Fibroblast of mammary gland (primary cell): ENCODE measurements at places on chromosomes 11 and 22.

DNA sequence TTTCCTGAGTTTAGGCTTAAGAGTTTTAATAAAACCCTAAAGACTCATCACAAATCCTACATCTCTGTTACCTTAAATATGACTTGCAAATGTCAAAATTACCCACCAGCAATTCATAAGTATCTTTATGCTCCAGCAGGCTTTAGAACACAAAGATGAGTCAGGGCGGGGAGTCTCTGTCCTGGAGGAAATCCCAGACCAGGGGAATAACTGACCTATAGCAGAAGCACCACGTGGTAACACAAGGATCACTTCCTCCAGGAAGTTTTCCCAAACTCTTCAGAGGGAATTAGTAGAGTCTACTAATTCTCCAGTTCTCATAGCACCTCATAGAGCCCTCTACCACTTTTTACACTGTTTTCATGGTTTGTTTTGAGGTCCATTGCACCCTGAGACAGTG is 217.0 kb downstream of the NAV2 start:
- peak; percentile 79 for DNase-seq

DNA sequence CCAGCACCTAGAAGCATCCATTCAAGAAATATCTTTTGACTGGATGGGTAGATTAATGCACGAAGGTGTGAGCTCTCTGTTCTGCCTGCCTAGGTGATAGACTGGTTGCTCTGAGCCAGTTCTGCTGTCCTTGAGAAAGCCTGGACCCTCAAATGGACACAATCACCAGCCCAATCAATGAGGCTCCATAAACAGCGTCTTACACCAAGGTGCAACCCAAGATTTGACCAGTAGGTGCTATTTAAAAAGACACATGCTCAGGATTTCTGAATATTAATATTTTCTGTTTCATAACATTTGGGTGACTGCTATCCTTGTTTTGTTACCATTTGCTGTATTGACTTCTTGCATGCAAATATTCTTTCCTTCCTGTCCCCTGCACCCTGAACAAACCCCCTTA is 39.0 kb downstream of the PAMR1 start:
- DNase-seq: no peak

DNA sequence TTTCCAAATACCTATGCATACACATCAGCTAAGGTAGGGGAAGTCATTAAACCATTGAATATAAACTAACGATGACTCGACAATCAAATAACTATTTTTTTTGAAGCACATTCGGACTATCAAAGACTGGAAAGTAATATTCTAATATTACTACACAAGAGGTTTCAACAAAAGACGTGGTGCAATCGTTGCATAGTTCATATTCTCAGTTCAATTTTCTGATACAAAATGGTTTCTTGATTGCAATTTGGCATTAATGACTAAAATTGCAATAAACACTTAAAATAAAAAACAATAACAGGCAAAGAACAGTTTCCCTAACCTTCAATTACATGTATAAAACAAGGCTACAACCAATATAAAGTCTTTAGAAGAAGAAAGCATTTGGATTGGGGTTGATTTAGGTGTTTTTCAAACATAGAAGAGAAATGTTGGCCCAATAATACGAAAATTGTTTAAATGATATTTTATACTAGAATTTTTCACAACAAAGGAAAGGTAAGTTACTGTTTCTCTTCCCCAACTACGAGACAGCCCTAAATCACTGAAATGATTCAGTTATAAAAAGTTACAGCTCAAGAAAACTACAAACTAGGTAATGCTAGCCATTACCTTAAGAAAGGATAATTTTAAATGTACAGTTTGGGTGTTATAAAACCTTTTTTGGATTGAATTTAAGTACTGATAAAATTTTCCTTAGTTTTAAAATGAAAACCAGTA is 17.6 kb downstream of the BLID start:
- no peak for DNase-seq

GRCh38 chr11:64153812-64154211 is 12.1 kb downstream of the MACROD1 start:
- no peak for DNase-seq

- no peak for DNase-seq
Observed at GRCh38 chr11:7639643-7640025, 33.7 kb downstream of the CYB5R2 start.

DNA sequence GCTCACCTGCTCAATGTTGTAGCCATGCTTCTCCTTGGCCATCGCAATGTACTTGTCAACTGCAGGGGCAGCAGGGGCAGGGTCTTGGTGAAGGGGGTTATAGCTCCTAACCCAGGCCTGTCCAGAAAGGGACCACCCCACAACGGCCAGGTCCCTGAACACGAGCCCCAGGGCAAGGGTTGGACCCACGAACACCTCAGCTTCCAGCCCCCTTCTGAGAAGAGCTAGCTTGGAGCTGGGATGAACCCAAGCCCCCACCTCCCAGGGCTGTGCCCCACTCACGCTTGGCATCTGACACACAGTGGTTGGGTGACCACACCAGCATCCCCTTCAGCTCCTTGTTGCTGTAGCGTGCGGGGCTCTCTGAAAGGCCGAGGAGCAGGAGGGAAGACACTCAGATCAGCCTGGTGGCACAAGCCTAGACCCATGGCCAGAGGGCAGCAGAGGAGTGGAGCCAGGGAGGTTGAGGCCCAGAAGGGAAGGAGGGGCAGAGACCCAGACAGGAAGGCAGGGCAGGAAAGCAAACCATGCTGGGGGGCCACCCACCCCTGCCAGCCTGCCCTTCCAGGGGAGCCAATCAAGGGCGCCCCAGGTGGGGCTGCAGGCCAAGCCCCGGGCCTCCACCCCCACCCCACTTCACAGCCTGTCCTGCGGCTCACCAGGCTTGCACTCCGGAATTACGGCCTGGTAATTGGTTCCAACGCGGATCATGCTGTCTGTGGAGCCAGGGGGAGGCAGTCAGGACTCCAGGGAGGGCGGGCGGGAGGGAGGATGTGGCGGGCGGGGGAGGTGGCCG is 1.9 kb downstream of the RCOR2 start:
- DNase-seq: no peak

DNA sequence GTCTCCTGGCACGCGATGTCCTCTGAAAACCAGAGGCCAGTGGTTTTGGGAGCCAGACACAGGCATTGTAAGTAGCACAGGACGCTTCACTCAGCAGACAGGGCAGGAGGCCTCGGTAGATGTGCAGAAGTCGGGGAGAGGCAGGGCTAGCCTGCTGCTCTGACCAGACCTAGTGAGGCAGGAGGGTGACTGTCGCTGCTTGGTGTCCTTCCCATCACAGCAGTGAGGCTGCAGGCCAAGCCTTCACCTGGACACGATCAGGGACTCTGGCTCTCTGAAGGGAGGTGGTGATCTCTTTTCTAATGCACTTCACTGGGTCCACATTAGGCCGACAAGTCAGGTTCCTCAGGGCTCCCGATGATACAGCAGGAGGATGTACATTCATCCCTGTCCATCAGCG is 583.7 kb downstream of the NTM start:
- no peak for DNase-seq

DNA sequence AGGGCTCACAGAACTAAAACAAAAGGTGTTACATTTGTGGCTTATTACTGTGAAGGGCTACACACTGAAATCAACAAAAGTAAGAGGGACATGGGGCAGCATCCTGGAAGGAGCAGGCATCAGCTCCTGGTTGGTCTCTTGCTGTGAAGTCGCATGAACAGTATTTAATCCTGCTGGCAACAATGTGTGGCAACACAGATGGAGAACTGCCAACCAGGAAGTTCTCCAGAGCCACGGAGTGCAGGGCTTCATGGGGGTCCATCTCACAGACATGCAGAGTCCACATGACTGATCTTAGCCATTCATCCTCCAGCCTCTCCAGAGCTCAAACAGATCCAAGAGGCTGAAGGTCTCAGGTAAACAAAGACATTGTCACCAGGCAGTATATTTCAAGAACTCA is 32.8 kb upstream of the FGF3 start:
- DNase-seq: no peak

- DNase-seq: no peak
Observed at GRCh38 chr22:28188178-28188879, 269.3 kb upstream of the PITPNB start.

DNA sequence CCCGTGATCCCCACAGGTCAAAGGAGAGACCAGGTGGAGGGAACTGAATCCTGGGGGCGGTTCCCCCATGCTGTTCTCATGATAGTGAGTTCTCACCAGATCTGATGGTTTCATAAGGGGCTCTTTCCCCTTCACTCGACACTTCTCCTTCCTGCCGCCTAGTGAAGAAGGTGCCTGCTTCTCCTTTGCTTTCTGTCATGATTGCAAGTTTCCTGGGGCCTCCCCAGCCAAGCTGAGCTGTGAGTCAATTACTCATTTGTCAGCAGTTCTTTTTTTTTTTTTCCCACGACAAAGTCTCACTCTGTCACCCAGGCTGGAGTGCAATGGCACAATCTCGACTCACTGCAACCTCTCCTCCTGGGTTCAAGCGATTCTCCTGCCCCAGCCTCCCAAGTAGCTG is 1530.4 kb downstream of the BRD1 start:
- DNase-seq: no peak

DNA sequence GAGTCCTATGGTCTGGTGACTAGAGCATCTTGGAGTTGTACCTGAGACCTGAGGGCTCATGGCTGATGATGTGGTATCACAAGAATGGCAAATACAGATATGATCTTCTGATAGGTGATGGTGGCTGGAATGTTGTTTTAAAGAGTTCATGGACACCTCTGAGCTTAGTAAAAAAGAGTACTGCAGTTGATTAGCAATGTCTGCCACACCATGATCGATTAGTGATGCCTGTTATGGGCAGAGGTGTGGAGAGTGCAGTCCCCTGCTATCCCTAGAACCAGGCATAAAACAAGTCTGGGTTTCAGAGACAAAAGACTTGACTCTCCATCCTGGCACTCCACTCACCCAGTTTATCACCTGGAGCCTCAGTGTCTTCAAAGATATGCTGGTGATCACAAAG is 1.4 kb upstream of the BATF2 start:
- no peak for DNase-seq

DNA sequence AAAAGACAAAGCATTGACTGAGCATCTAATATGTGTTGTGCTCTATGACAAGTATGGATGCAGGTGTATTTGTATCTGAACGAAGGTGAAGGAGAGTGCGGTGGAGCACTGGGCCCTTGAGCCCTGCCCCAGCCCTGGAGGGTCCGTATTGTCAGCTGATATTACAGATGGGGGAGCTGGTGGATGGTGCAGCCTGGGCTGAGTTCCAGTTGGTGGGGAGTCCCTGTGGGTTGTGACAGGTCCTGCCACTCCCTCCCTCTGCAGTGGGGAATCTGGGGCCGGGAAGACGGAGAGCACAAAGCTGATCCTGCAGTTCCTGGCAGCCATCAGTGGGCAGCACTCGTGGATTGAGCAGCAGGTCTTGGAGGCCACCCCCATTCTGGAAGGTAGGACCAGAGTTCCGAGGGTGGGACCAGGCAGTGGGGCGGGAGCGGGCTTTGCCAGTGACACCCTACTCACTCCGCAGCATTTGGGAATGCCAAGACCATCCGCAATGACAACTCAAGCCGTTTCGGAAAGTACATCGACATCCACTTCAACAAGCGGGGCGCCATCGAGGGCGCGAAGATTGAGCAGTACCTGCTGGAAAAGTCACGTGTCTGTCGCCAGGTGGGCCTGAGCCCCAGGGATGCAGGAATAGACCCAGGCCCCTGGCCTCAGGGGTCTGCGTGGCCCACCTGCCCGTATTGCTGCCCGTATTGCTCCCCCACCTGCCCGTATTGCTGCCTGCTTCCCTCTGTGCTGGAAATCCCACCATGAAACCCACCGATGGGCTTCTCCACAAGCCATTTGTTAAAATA is 28.6 kb downstream of the MYO7A start:
- DNase-seq: no peak

- no peak for DNase-seq
Observed at GRCh38 chr22:43412808-43413795, 1.3 kb downstream of the MPPED1 start.

- DNase-seq: peak; percentile 47
Observed at GRCh38 chr11:3807909-3808860, at the start of gene PGAP2. Gene PGAP2, plus strand, starts transcription at chr11:3808560. Its CDS starts 2,700 bp downstream, at chr11:3811260.

DNA sequence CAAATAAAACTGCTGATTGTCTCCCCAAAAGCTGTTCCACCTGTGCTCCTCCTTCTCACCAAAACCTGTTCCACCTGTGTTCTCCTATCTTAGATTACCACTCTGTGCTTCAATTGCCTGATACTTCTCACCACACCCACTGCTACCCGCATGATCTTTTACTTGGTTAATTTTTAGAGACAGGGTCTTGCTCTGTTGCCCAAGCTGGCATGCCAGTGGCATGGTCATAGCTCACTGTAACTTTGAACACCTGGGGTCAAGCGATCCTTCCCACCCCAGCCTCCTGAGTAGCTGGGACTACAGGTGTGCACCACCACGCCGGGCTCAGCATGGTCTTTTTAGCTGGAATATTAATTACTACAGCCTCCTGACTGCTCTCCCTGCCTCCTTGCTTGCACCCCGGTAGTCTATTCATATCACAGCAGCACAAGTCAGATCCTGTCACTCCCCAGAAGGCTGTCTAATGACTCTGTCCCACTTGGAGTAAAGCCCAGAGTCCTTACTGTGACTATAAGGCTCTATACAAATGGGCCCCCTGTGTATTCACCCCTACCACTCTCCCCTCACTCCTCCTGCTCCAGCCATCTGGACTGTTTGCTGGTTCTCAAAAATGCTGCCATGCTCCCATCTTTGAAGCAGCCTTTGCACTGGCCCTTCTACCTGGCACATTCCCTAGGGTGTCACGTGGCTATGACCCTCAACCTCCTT is 3.5 kb downstream of the C11orf91 start:
- no peak for DNase-seq

DNA sequence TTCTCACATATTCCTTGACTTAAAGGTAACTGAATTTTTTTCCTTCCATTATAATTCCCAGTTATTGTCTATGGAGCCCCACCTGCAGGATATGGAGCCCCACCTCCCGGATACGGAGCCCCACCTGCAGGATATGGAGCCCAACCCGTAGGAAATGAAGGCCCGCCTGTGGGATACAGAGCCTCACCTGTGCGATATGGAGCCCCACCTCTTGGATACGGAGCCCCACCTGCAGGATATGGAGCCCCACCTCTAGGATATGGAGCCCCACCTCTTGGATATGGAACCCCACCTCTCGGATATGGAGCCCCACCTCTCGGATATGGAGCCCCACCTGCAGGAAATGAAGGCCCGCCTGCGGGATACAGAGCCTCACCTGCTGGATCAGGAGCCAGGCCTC is 28.1 kb downstream of the WBP2NL start:
- no peak for DNase-seq

- peak; percentile 14 for DNase-seq
Observed at GRCh38 chr11:108803776-108804175, 138.9 kb downstream of the DDX10 start.

DNA sequence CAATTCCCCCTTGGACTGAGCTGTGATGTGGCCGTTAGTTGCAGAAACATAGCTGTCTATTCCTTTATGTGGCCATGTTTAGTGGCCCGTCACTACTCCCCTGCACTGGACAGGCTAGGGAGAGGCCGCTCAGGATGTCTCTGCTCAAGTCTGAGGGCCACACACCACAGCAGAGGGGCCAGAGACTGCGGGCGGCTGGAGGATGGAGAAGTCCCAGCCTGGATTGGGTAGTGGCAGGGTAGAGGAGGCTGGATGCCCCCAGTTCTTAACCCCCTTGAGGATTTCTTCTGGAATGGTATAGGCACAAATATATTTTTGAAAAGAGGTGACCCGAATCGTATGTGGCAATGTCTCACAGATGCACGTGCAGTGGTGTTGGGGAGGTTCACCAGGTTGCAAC is 116.4 kb upstream of the B3GAT1 start:
- no peak for DNase-seq
